ENCODE measurements at places on chromosomes 2 and 18.

DNA sequence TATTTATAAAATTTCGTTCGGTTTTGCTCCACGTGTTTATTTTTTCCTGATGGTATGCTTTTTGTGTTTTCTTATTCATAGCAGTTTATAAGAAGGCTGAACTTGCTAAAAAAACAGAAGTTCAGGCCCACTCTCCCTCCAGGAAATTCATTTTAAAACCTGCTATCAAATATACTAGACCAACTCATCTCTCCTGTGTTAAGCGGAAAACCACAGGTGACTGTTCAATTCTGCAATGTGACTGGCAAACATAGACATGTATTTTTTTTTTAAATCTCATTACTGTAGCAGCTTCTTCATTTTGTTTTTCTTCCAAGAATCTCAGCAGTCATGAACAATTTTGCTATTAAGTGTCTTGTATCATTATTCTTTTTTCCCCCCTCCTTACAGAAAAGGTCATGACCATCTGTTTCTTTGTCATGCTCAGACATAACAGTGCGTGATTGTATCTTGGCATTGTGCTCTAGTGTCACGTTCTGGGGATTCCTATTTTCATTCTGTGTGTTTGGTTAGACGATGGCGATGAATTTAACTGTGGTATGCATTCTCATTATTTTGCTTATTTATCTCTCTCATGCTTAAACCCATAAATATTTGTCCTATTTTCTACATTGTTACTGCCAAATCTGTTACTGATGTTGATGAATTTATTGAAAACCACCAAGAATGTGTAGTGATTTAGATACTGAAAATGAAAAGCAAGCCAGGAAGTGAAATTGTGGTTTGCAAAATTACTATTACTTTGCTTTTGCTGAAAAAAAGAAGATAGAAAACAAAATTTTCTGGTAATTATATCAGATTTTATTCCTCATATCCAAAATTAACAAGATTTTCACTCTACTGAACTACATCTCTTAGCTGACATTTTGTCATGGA is 74.6 kb upstream of the UNC80 start:
- no peak for DNase-seq

DNA sequence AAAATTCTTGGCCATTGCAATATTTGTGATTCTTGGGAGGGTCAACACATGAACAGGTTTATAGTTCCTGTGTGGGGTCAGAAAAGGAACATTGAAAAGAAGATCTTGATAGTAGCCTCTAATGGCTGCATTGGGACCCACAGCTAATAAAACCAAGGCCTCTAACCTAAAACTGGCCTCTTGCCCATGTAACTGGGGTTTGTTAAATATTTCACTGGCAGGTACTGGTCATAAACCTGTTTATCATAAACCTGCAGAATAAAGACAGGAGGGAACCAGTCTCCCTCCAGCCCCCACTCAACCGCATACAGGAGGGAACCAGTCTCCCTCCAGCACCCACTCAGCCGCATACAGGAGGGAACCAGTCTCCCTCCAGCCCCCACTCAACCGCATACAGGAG is 125.3 kb downstream of the PXDN start:
- DNase-seq = no peak

GRCh38 chr2:205280596-205281236 is 401.6 kb upstream of the NRP2 start:
- no peak for DNase-seq

DNA sequence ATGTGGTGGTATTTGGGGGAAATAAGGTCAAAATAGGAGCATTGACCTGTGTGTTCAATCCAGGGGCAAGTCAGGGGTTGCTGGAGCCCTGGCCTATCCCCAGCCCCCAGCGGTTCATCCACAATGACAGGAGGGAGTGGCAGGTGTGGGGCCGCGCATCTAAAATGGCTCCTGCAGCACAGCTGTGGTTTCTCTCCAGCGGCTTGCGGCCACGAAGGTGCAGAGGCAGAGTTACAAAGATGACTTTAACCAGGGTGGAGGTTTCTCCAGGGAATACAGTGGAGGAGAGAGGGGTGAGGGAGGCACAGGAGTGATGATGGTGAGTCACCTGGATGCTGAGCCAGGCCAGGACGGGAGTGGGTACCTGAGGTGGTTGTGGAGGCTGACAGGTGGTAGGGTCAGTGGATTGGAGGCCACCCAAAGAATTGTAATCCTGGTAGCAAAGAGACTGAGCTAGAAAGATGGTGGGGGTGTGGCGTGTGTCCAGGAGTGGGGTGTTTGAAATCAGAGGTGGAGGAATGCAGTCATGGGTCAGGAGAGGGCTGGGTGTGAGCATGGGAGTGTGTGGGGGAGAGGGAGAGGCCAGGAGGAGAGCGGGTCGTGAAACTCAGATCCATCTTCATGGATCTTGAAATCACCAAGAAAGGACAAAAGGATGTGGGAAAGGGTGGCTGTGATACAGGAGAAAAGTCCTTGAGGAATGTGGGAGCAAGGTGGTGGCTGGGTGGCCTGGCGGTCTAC is 83.2 kb downstream of the CTIF start:
- no peak for DNase-seq

DNA sequence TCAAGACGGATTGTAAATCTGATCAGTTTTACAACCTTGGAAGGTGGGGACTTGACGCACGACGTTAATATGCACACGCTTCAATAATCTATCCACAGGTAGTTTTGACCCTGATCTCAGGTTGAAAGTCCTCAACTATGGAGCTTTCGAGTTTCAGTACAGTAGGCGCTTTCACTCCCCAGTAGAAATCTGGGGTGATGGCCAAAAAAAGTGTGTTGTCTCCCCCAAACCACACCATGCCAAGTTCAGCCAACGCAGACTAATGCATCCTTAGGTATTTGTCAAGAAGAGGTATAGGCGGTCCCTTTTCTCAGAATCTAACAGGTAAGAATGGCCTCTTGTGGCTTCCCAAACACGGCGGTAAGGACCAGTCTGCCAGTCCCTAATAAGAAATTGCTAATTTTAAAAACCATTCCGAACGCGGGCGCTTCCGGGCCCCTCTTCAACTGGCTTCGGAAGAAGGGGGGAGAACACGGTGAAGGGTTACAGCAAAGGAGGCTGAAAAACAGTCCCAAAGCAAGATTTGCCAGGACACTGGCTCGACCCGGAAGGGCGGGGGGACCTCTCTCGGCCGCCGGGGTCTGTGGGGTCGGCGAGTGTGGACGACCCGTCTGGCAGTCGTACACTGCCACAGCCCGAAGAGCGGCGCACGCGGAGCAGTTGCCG is 659 bp downstream of the FAM210A start:
- DNase-seq = no peak

DNA sequence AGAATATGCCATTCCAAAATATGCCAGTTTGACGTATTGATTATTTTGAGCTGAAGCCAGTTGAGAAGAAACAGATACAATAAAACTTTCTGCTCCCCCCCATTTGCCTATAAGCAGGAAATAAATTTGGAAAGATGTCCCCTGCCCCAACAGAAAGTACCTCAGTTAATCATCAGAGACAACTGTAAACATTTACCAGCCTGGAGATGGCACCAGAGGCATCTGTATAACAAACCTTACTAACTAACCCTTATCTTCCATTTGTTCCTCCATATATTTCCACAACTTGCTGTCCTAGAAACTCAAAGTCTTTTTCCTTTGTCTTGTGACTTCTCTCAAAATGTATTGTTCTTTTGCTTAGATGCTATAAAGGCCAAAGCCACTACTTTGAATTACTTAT is 93.8 kb downstream of the AKAIN1 start:
- no peak for DNase-seq

DNA sequence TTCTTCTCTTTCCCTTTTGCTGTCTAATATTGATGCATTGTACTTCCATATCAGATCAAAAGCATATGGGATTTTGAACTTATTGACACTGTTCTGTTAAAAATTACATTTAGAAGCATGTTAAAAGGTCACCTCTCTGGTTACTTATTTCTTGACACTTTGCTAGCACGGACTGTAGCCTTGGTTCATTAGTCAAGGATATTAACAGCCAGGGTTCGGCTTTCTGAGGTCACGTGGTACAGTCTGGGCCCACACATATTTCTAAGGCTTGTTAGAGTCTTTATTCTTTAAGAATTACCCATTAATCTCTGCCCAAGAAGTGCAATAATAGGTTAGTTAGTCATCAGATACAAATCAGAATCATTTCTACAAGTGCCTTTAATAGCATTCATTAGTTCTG is 1035.8 kb upstream of the FANCL start:
- no peak for DNase-seq

GRCh38 chr2:27086724-27087593 is at the start of gene KHK:
TSS of gene KHK (plus strand) at chr2:27086772. CDS start at chr2:27087260, 488 bp downstream.
- DNase-seq = peak; percentile 68

DNA sequence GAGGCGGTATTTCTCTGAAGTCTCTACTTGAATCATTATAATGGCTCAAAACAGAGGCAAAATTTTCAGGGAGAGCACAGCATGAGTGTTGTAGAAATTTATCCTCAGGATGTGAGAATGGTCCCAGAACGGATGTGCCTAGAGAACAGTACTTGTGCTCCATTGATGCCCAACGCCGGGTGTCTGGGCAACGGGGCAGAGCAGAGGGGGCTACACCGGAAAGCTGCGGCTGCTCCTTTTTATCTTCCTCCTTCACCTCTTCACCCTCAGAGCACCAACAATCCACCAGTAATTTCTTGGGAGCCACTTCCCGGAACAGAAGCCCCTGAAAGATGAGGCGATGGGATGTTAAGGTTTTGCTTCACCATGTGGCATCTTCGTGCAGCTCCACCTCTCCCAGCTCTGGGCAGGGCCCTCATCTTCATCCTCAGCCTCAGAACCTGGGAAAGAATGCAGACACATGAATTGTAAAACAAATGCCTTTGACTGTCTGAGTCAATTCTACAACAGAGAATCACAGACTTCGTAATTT is 71.5 kb downstream of the PTGR3 start:
- no peak for DNase-seq

DNA sequence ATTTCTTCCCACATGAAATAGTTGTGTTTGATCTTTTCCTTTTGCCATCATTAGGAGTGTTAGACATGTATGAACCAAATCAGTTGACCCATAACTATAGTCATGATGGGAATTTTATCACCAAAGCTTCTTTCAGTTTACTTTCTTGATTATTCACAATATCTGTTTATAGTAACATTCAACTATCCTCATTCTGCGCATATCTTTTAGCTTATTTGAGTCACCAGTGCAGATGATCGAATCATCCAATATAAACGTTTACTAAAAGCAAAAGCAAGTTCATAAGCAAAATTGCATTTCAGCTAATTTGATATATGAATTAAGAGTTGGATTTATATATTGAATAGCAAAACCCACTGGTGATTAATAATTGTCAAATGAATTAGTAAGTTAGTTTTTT is 216.4 kb downstream of the XIRP2 start:
- no peak for DNase-seq

- DNase-seq = no peak
These were observed 56.0 kb downstream of the SH3BP4 start for GRCh38 chr2:235007664-235008457.

DNA sequence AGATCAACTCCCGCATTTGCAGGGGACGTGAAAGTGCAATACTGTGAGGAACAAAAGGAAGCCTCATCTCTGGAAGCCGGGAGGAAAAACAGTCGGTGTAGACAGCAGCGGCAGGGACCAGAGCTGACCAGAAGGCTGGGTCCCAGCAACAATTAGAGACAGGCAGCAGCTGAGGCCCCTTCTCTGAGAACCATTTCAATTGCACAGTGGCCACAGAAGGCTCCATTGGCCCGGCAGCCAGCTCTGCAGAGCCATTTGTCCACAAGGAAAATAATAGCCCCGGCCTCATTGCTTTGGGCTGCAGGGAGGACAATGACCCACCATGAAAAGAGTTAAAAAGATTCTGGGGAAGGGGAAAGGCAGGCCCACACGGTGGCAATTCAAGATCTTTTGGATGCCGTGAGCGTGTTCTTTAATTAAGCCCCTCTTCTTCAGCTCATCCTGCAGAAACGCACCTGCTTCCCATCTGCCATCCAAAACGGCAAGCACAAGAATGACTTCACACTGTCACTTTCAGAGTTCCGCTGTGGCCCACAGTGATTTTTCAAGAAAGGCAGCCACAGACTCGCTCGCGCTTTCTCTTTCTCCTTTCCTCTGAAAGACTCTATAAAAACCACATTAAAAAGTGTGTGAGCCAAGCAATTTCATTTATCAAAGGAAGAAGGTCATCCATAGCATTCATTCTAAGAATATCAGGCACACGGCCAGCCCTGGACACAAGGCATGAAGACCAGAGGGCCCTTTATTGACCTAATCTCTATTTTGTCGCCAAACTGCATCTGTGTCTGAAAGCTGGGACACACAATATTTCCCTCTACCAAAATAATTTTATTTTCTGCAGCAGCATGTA is 293.6 kb downstream of the SOX11 start:
- no peak for DNase-seq

- no peak for DNase-seq
These were observed 70.3 kb downstream of the TMEM17 start for GRCh38 chr2:62435720-62436119.

DNA sequence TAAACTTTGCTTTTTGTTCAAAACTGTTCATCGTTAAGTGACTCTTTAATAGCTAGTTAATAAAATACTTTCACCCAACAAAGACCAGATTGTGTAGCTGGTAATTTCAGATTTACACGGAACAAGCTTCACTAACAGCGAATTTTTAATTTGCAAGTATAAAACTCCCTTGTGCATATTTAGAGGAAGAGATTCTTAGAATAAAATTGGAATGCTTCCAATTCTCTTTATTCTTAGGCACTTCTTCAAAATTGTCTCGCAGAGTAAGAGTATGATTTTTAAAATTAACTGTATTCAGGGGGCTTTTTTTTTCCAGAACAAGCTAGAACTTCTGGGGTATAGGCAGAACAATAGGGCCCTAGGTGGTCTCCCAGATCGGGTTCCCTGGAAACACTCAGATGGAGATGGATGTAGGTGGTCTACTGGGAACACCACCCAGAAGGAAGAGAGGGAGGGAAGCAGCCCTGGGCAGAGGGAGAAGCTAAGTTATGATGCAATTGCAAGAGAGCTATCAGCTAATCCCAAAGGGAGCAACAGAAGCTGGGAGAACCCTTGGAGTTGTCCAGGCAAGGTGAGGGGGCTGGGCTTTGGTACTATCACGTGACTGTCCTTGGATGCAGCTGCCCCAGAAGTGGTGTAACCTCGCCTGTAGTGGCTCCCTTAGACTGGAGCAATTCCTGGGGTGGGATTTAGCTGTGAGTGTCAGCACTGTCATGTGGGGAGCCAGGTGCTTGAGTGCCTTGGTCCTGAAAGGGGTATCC is 151.7 kb upstream of the ASB18 start:
- DNase-seq = no peak
